OCI-LY7 (cell line): ENCODE measurements at places on chromosomes 5 and 9. TPM values are rescaled to one million over a fixed set of nuclear protein-coding genes. Genes with fewer than 3 reads are reported as not detected.

NCS1 gene
- not detected in 2 replicates for total RNA-seq

- DNase-seq: no peak
Measured at GRCh38 chr9:34163434-34163833, 15.4 kb upstream of the UBAP1 start.

DNA sequence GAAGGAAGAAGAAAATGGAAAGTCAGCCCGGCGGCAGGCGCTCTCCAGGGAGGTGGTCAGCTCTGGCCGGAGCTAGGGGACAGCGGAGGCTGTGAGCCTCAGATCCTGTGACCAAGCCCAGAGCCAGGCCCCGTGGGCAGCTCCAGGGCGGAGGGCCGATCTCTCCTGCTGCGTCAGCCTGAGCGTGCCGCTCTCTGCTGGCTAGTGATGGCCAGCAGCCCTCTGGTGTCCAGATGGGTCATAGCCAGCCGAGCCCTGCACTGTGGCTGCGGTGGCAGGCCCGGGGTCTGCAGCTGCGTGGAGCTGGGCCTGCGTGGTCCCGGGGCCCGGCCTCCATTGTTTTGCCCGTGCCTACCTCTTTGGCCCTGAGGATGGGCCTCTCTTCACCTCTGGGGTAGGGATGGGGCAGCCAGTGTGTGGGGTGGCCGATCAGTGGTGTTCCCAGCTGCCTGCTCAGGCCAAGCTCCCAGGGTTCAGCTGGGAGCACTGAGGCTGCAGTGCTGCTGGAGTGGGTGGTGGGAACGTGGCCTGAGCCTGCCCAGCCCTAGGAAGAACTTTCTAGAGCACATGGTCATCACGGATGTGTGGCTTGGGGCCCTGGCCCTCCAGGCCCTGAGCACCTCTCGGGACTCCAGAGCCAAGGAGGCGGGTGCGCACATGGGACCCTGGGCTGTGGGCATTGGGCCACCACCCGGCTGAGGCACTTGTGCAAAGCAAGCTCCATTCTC lies 17.1 kb upstream of the NRARP start:
- no peak for DNase-seq

DNA sequence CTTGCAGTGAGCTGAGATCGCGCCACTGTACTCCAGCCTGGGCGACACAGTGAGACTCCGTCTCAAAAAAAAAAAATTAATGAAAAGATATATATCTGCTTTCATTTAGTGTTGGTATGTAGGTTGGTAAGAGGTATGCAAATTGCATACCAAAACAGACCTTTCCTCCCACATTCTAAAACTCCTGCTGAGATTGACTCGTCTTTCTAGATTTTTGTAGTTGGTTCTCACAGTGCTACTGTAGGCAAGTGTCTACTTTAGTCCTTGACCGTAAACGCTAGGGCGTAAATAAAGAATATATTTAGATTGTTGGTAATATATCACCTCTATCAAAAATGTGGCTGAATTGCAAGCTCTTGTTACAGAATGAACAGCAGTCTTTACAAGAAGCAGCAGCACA lies 445.9 kb downstream of the CHSY3 start:
- DNase-seq: no peak

DNA sequence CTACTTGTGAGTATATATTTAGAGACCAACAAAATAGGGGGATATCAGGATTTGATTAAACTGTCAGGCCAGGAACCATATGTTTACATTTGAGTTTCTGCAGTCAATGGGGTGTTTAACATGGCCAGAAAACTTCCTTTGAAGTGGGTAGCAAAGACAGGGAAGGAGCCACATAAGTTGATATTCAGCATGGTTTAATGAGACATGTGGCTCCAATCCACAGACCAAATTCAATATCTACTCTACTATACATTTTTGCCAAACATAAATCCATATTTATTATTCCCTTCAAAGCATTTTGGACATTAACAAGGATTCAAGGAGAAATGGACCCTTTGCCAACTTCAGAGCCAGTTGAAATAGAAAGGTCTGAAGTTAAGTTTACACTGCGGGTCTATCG lies 99.8 kb downstream of the TAF11L14 start:
- no peak for DNase-seq

DNA sequence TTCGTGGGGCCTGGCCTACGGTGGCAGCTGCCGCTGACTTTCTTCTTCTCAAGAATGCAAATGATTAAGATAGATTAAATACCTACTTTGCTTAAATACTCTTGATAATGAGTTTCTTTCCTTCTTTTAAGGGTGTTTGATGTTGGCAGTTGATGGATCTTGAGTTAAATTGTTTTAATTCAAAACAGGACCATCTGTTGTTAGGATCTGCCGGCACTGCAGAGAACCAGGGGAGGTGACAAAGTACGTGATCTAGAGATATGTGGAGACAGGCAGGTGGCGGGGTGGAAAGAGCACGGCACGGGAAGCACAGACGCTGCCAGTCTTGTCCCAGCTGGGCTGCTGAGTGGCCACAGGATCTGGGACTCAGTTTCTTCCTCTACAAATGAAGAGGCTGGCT lies 37.9 kb downstream of the MED27 start:
- DNase-seq: no peak

DNA sequence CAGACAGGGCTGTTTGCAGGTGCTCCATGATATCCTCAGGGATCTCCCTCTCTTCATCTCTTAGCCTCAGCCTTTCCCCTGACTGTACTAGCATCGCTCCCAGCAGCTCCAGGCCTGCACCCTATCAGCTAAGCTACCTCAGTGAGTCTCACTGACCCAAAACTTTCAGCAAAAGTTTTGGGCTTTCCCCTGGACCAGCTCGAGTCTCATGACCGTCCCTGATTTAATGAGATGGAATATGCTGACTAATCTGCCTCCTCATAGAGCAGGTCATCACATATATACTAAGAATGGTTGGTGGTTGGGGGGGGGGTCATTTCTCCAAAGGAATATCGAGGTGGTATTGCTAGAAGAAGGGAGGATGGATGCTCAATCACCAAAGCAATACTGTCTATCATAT lies 151.5 kb downstream of the NR3C1 start:
- no peak for DNase-seq
